ENCODE measurements at places on chromosomes 2 and 18. TPM values are rescaled to one million over a fixed set of nuclear protein-coding genes. Genes with fewer than 3 reads are reported as not detected.

The RAB11FIP5 gene
- total RNA-seq = 11.2 TPM

The PPP4R3B gene
- total RNA-seq = 84.9 TPM

The ST6GAL2 gene
- total RNA-seq = not detected

The DUSP19 gene
- total RNA-seq = 1.1 TPM

The ERFE gene
- total RNA-seq = 4.3 TPM

The RGPD3 gene
- total RNA-seq = 0.73 TPM

The EMILIN2 gene
- 8.4 TPM for total RNA-seq

The AGXT gene
- total RNA-seq = not detected

The CRYBA2 gene
- not detected for total RNA-seq

The DOK6 gene
- total RNA-seq = not detected

The TBC1D8 gene
- total RNA-seq = 2.2 TPM

The MCM6 gene
- total RNA-seq = 15.9 TPM

The EFHD1 gene
- 0.58 TPM for total RNA-seq

The SGO2 gene
- total RNA-seq = 2.3 TPM

DNA sequence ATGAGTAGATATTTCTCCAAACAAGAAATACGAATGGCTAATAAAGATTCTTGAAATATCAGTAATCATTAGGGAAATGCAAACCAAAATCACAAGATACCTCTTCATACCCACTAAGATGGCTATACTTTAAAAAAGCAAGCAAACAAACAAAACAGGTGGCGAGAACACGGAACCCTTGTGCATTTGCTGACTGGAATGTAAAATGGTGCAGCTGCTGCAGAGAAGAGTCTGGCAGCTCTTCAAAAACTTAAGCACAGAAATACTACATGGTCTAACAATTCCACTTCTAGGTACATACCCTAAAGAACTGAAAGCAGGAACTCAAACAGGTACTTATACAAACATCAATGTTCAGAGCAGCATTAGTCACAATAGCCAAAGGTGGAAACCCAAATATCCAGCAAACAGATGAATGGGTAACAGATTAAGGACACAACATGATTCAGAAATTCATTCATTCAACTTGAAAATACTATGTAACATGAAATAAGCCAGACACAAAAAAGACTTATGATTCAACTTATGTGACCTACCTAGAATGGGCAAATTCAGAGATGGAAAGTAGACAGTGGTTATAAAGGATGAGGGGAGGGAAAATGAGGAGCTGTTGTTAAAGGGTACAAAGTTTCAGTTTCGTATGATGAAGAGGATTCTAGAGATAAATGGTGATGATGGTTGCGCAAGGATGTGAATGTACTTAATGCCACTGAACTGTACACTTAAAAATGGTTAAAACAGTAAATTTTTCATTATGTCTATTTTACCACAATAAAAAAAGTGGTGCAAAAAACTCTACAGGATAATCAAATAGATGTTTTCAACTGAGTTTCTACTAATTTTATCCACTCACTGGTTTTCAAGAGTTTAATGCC, 26.9 kb upstream of the GPR75 start:
- no peak for DNase-seq

- DNase-seq = no peak
These were observed 24.5 kb downstream of the RTTN start for GRCh38 chr18:70181015-70181414.

DNA sequence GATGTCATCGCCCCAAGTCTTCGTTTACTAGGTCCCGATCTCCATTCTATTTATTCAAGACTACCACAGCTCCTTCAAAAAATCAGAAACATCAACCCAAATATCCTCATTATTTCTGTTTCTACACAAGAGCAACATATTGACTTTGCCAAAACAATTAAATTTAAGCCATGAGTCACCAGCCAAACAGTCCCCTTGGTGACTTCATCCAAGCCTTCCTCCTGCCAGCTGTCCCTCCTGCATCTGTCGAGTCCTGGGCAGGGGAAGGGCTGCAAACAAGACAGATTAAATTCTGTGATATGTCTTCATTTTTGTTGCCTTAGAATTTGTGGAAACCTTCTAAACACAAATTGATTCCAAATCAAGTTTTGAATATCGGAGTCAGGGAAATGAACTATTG, 110.3 kb downstream of the SP3 start:
- DNase-seq = no peak

- no peak for DNase-seq
These were observed 181.2 kb upstream of the PXDN start for GRCh38 chr2:1925516-1925915.

DNA sequence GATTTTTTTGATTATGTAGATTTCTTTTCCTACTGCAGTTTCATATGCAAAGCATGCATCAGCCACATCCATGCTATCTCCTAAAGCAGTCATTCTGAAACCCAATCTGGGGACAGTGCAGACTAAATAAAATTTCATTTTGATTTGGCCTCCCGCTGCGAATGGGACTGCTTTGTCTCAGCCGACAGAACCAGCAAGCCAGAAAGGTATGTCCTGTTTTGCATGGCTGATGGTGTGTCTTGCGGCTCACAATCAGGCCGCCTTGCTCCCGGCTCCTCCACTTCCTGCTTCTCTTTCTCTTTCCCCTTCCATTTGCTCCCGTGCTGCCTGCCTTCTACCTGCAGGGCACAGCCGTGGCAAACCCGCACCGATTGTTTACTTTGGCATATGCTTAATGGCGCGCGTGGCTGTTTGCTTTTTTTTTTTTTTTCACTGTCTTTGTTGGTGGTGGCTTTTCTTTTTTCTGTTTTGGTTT, 419.6 kb upstream of the POU3F3 start:
- no peak for DNase-seq

DNA sequence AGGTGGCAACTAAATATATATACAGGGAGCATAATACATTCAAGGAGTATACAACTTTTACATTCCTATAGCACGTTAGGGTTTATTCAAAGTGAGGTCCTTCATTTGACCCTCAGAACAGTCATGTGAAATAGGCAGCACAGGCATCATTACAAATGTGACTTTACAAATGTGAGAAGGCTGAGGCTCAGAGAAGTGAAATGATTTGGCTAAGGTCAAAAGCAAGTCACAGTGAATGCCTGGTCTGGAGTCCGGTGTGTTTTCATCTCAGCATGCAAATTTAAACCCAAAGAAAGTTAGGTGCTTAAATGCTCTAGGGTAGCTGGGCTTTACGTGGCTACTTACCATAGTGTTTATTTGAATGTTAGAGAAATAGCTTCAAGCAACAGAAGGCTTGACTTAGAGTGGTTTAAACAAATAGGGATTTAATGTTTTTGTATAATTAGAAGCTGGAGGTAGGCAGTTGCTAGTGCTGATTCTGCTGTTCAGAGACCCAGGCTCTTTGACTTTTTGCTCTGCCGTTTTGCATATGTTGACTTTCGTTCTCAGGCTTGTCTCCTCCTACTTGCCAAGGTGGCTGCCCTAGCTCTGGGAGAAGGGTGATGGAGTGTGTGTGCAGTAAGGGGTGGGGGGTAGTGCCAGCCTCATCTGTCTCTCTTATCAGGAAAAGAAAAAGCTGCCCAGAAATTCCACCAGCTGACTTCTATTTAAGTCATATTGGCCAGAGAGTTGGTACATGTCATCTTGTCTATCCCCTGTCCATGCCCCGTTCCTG, 89.2 kb downstream of the PLCL1 start:
- no peak for DNase-seq

GRCh38 chr18:7630731-7631442, 63.8 kb downstream of the PTPRM start:
- DNase-seq = no peak

DNA sequence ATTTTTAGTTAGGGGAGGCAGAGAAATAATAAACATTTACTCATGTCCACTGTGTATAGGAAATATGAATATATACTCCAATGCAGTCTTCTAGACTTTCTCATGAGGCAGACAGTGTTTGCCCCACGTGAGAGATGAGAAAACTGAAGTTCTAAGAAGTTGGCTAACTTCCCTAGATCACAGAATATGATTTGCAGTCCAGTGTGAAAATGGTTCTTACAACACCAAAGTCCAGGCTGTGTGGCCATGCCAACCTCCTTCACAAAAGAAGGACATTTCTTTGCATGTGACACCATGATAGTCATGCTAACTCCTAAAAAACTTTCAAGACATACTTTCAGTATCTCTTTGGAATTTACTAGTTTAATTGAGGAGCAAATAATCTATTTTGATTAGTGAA, 143.7 kb downstream of the IRS1 start:
- no peak for DNase-seq

DNA sequence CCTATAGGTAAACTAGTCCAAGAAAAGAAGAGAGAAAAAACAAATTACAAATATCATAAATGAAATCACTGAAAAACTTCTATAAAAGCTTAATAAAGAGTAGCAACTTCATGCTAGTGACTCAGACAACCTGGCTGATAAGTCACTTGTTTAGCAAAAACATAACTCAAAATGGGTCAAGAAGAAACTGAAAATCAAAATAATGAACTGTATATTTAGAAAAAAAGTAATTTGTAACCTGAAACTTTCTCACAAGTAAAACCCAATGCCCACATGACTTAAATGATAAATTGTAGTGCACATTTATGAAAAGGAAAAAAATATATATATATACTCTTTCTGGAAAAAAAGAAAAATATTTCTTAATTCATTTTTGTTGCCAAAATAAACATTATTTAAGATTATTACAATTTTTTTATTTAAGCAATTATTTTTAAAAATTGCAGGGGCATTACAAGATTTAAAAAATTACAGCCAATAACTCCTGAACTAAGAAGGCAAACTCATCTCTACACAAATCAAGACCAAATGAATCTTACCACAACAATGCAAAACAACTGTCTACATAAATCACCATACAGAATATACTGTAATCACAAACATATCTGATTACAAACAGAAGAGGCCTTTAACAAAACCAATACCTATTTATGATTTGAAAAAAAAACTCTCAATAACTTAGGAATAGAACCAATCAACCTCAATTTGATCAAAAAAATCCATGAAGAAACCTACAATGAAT, 406.3 kb downstream of the CDH7 start:
- DNase-seq = no peak

GRCh38 chr2:47028846-47029560, 113.4 kb upstream of the MCFD2 start:
- no peak for DNase-seq

DNA sequence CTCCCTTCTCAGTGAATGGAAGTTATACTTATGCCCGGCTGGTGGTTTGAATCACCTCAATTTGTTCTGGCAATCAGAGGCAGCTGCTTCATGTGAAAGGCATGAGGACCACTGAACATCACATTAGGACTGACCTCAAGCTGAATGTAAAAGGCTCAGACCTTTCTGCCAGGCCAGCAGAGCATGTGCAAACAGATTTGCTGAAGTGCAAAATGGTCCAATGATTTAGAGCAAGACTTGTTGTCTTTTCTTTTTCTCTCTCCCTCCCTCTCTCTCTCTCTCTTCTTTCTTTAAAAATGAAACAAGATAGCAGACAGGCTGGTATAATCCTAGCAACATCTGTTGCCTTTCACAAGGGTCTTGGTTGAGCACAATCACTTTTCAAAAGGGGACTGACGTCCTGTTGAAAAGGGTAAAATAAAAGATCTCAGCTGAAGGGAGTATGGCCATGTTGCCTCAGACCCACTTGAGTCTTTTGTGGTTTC, 13.3 kb upstream of the CDH7 start:
- no peak for DNase-seq

- no peak for DNase-seq
These were observed 889.3 kb upstream of the CELF4 start for GRCh38 chr18:38454764-38455469.

DNA sequence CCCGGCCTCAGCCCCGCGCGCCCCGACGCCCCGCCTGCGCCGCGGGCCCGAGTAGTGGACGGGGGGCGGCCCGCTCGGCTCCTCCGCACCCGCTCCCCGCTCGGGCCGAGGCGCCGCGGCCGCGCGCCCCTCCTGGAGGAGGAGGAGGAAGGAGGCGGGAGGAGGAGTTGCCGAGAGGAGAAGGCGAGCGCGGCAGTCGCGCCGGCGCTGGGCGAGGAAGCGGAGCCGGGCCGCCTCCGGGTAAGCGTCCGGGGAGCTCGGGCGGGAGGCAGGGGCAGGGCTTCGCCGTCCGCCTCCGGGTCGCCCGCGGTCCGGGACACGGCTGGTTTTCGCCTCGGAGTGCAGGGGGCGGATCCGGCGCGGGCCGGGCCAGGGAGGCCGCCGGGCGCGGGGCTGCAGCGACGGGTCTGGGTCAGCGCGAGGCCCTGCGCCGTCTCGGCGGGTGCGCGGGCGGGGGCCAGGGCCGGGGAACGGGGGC, at the start of gene SOCS6:
Gene SOCS6, plus strand, starts transcription at position 195 of the 478 bp plus-strand sequence. CDS start 35,624 bp downstream, outside the sequence.
- peak; percentile 42 for DNase-seq

GRCh38 chr18:54528942-54529376, 62.1 kb upstream of the DYNAP start:
- no peak for DNase-seq

- no peak for DNase-seq
These were observed 45.0 kb downstream of the SDC1 start for GRCh38 chr2:20179755-20180594.

GRCh38 chr2:26877276-26877675, 29.3 kb downstream of the DPYSL5 start:
- DNase-seq = no peak

- no peak for DNase-seq
These were observed 75.4 kb downstream of the CD8B2 start for GRCh38 chr2:106562268-106563186.

- DNase-seq = no peak
These were observed 356.9 kb downstream of the TNS1 start for GRCh38 chr2:217645896-217646295.

- no peak for DNase-seq
These were observed 455.1 kb upstream of the DDX18 start for GRCh38 chr2:117359266-117359914.

DNA sequence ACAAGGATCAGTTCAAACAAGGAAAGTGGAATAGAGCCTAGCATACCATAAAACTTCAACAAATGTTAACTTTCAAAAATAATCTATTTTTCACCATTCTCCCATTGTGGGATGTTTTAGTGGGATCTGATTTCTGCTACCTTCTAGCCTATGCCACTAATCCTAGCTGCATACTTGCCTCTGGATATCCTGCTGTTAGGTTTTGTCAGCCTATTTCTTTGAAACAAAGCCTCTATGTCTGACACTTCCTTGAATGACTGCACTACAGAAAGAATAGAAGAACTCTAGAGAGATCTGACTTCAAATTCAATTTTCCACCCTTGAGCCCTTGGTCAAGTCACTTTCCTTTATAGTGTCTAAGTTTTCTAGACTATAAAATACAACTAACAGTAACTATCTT, 291.5 kb downstream of the PTH2R start:
- DNase-seq = no peak

DNA sequence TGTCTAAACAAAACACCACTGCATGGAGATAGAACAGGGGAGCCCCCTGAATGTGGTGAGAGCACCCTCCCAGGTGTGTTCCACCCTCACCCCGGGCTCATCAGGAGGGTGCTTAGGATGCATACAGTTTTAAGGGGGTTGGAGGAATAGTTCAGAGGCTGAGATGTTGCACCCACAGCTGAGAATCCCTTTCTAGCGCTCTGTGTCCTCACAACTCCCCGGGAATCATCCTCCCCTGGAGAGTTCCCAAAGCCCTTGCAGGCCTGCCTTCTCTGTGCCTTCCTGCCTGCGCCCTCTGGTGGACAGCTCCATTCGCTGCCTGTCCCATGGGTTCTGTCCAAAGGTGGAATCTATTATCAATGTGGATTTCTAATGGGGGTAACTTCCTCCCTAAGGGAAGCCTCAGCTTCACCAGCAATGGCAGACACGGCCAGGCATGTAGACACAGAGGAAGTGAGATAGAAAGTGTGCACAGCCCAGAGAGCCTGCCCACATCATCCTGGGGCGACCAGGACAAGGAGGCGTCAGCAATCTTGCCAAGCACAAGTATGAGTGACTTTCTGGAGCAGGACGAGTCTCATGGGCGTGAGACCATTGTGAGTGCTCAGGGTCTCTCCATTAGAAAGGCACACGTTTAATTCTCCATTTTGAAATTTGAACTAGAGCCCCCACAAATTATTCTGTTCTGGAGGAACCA, 1.2 kb upstream of the UGT1A5 start:
- peak; percentile 76 for DNase-seq

GRCh38 chr18:35096677-35097011, 55.4 kb downstream of the MAPRE2 start:
- no peak for DNase-seq

Data from natural killer cell (primary cell).